ENCODE measurements at places on chromosomes 3 and 15.

GRCh38 chr15:35648941-35649340, 103.0 kb upstream of the DPH6 start:
- DNase-seq, result no peak

- DNase-seq, result no peak
These were observed 5.3 kb upstream of the SPRED1 start for GRCh38 chr15:38247336-38247735.

DNA sequence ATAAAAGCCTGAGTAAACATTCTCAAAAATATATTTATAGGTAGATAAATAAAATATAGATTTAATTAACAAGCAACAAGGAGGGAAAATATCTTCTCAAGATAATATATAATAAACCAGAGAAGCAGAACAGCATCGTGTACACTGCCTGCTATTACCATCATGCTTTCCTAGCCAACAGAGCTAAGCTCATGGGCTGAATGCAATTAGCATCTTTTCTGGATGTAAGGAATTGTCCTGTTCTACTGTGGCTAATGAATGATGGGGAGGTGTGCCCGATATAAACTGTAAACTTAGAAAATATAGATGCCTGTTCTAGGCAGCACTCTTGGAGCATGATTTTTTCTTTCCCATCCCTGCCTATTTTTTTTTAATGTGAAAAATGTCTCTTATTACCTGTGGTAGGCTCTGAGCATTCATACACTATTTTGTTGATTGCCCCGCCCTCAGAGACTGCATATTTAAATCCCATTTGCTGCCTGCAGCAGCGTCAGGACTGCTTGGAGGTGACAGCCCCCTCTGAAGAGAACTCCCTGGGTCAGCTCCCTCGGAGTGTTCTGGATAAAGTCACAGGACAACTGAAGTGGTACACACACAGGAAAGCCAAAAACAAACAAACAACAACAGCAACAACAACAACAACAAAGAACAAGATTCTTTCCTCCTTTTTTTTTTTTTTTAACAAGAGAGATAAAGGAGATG, 312.3 kb downstream of the SATB1 start:
- no peak for DNase-seq

- DNase-seq, result peak; percentile 48
These were observed 844 bp upstream of the PFN2 start for GRCh38 chr3:149971403-149972075.

GRCh38 chr3:184154885-184155643, at the start of gene DVL3:
TSS of gene DVL3 (plus strand) at chr3:184155377. CDS start at chr3:184155636, 259 bp downstream.
- DNase-seq, result peak; percentile 50

DNA sequence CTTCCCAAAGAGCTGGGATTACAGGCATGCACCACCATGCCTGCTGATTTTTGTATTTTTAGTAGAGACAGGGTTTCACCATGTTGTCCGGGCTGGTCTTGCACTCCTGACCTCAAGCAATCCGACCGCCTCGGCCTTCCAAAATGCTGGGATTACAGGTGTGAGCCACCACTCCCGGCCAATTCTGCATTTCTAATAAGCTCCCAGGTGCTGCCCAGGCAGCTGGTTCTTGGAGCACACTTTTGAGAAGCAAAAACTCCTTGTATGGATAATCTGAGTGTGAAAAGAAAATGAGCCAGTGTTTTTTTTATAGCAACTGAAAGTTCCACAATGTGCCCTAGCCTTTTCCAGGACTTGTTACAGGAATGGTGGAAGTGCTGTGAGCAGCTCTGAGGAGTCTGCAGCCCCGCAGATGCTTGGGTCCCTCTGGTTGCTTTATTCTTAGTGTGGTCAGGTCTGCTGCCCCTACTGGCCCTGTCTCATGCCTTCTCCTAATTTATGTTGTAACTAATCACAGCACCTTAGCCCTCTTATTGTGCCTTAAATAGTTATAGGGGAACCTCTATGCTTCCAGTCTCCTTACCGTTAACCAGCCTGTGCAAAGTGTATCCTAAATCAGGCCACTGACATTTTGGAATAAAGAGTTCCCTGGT, 13.5 kb upstream of the KCNAB1 start:
- DNase-seq, result no peak

DNA sequence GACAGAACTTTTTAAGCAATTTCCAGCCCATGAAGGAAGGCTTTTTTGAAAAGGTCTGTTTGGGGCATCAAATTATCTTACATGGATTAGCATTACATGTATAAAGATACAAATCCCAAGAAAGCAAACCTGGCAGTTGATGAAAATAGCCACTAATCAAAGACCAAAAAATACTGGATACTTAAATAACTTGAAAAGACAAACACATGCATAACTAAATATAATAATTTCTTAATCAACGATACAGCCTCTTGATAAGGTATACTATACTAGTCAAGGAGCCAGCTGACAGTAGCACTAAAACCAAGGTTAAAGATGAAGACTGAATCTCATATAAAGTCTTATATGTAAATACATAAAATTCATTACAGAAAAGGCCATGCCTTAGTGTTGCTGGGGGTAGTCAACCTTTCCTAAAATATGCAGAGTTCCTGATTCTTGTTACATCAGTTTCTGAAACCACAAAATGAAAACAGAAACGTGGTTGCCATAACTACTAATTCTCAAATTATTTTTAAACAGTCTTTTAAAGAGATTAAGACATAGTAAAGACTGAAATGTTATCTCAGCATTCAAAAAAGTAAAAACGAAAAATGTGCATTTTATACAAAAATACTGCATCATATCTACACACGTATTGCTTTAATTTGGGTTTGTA, 2.0 kb downstream of the ANKRD28 start:
- no peak for DNase-seq

GRCh38 chr15:101143321-101143720, 108.5 kb downstream of the CHSY1 start:
- DNase-seq, result no peak

GRCh38 chr3:153268564-153269279, 106.7 kb downstream of the RAP2B start:
- no peak for DNase-seq

GRCh38 chr3:294096-294495, 97.5 kb downstream of the CHL1 start:
- no peak for DNase-seq

GRCh38 chr15:70443486-70444273, 319.7 kb downstream of the UACA start:
- no peak for DNase-seq

GRCh38 chr15:71451130-71451529, 335.9 kb downstream of the THSD4 start:
- DNase-seq, result no peak

DNA sequence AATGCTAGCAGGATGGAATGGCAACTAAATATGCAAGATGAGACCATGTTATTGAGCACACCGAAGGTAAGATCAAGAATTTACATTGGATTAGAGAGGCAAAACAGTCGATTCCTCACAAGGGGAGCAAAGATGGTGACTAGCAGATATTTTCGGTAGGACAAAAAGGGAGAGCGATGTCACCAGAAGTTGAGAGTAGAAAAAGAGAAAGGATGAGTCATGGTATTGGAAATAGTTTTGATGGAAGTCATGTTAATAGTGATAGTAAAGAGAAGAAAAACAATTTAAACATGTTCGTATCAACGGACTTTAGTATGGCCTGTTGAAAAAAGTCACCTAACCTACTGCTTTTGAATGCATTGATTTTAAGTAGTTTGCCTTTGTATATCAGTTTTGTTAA, 55.0 kb downstream of the UBE2E2 start:
- no peak for DNase-seq

DNA sequence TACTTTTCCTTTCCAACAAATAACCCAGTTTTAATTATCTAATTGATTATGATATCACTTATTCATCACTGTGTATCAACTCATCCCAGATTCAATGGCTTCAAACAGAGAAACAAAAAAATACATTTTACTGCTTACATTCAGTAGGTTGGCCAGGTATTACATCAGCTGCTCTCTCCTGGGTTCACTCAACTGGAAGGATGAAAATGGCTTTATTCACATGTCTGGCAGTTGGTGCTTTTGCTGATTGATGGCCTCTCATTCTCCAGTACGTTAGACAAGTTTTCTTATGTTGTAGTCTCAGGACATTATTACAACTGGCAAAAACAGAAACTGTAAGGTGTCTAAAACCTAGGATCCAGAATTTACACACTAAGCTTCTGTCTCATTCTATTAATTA, 811.0 kb upstream of the ALCAM start:
- DNase-seq, result no peak

GRCh38 chr3:2579206-2579605, 480.5 kb downstream of the CNTN4 start:
- DNase-seq, result no peak

GRCh38 chr3:72538070-72538745, 310.0 kb downstream of the SHQ1 start:
- no peak for DNase-seq

DNA sequence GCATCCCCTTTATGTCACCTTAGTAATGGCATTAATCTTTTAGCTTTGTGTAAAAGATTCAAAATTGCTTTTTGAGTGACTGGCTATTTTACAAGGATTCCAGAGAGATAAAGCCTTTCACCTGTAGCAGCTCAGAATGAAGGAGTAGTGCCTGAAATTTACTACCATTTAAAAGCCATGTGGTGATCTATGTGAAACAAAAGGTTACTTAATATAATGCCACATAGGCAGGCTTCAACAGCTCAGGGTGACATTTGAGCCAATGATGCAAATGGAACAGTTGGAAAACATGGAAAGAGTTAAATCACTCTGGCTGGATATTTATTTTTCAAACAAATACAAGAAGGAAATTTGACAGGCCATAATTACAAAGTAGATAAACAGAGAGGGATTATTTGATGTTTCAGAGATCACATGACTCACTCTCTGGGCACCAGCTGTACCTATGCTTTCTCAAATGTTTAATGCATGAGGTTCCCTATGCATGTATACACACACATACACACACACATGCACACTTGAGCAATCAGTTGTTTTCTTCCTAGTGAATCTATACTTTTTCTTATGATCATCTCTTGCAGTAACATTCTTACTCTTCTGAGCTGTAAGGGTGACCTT, 171.5 kb downstream of the ZMAT3 start:
- no peak for DNase-seq
